ENCODE measurements at places on chromosomes 4 and X. TPM values are rescaled to one million over a fixed set of nuclear protein-coding genes. Genes with fewer than 3 reads are reported as not detected.

AFM gene
- not detected for total RNA-seq

RNF175 gene
- total RNA-seq: 1.00 TPM

PWWP3B gene
- total RNA-seq: 11.5 TPM

EREG gene
- 0.05 TPM for total RNA-seq

AMBN gene
- total RNA-seq: not detected

SMIM43 gene
- 0.27 TPM for total RNA-seq

GLRA2 gene
- total RNA-seq: not detected

IL3RA gene
- total RNA-seq: 7.6 TPM

CXCL11 gene
- 0.32 TPM for total RNA-seq

RNF128 gene
- total RNA-seq: 0.32 TPM

P2RY8 gene
- total RNA-seq: 1.5 TPM

BRS3 gene
- total RNA-seq: not detected

FAM184B gene
- total RNA-seq: 0.03 TPM

GPC4 gene
- 3.6 TPM for total RNA-seq

MAP3K15 gene
- total RNA-seq: not detected

OSTC gene
- 38.0 TPM for total RNA-seq
